ENCODE measurements at places on chromosomes 2 and 18.
A peak's percentile ranks its signal among the peaks of the same experiment; 100 is the strongest.

DNA sequence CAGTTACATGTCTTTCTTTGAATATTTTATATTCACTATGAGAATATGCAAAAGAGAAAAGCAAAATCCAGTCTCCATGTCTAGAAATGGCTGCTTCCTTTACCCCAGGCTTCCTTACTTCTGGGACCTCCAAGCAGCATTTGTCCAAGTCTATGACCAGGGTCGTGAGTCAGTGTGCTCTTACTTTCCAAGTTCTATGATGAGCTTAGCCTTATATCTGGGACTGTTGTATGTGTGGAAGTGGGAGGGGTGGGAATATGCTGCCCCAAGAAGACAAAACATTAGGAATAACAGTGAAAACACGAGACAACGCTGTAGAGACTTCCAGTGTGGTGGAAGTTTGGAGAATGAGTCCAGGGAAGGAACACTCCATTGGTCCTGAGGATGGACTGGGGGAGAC lies 21.2 kb upstream of the CHRNA1 start:
- no peak for DNase-seq

DNA sequence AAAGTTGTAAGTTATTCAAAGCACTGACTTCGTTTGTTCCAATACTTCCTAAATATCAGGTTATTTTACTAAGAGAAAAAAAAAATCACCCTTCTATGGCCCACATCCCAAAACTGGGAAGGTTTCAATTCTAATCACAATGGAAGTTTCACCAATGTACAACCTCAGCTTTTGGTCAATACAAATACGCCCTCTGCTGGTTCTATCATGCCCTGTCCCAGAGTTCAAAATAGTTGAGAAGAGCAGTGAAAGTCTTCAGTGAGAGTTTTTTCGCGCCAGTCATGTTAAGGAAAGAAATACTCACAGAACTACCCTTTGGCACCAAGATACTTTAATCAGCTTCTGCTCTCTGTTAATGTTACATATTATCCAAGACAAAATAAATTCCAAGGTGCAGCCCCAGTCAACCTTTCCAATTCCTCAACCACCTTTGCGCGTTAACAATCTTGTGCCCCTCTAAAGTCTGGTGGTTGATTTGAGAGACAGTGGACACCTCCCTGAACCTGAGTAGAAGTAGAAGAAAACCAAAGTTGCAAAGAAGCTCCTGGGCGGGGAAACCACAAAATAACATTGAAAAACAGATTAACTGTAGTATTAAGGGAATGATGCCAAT lies 59.9 kb downstream of the SUMO1 start:
- peak; percentile 38 for DNase-seq

DNA sequence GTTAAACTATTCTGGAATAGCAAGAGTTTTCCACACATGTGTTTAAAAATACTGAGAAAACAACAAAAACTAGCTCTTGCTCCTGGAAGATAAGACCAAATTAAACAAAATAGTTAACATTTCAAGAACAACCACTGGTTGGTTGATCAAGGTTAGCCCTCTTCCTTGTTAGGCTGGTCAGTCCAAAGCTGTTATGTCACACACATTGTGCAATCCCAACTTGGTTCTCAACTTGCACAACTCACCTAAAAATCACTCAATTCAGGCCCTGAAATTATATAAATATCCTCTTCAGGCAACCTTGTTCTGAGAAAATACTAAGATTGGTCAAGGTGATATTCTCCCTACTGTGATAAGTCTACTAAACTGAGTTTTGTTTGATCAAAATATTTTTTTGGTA lies 169.7 kb upstream of the LRP1B start:
- no peak for DNase-seq

GRCh38 chr2:102252236-102252635 lies 59.1 kb upstream of the IL1RL1 start:
- DNase-seq = no peak

- no peak for DNase-seq
Observed at GRCh38 chr2:138279871-138280270, 221.7 kb upstream of the SPOPL start.

- no peak for DNase-seq
Observed at GRCh38 chr18:8333961-8334360, 275.3 kb upstream of the RAB12 start.

GRCh38 chr2:230627806-230628724 lies 84.6 kb upstream of the CAB39 start:
- no peak for DNase-seq

GRCh38 chr2:120236791-120237190 lies 13.6 kb upstream of the TMEM185B start:
- DNase-seq = no peak

GRCh38 chr18:2420367-2420766 lies 150.9 kb downstream of the METTL4 start:
- DNase-seq = no peak

- DNase-seq = no peak
Observed at GRCh38 chr2:43011158-43011491, 215.3 kb downstream of the ZFP36L2 start.

GRCh38 chr2:207288628-207289027 lies 122.9 kb upstream of the KLF7 start:
- no peak for DNase-seq

DNA sequence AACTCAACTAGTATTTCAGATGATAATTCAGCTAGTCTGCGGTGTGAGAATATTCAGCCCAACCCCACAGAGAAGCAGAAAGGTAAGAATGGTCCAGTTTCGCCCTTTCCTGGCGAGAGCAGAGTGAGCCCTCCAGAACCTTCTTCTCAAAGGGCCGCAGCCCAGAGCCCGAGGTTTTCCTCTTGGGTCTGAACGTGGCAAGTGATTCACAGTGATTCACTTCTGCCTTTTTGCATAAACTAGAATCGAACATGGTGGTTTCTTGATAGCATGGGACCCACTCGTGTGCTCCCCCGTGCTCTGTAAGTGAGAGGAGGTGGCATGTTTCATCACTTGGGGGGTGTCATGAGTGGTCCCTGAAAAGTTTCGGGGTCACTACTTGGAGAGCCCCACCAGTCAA lies 24.2 kb downstream of the TRAF3IP1 start:
- no peak for DNase-seq

GRCh38 chr2:109448207-109448606 lies 165.6 kb downstream of the SEPTIN10 start:
- DNase-seq = no peak

DNA sequence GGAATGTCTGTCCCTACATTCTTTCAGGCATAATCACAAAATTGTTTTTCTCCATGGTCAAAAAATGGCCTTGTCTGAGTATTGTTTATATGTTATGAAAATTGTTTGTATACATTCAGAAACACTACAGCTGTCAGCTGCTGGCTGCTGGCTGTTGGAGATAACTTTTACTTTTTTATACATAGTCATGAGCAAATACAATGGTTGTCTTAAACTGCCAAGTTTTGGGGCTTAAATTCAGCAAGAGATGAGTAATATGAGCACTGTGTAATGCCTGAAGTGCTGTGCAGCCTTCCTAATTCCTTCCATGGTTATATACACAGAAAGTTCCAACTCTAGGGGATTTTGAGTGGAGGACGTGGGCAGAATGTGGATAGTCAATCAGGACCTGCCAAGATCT lies 168.9 kb upstream of the RMP24 start:
- DNase-seq = no peak

- DNase-seq = no peak
Observed at GRCh38 chr2:224126440-224126839, 87.4 kb upstream of the SERPINE2 start.

DNA sequence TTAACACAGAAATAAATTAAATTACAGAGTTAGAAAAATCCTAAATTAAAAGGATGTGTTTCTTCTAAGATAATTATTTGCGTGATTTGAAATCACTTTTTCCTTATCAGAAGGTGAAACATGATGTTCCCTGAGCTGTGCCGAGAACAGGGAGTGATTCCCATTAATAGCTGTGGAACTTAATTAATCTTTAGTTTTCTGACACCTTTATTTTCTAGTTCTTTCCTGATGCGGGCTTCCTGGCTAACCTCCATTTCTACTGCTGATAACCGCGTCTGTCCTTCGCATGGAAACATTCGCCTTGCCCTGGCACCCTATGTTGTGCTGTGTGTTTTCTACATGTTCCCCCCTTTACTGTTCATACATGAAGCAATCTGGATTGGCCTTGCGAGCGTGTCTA lies 172.9 kb downstream of the FAM210A start:
- DNase-seq = no peak

DNA sequence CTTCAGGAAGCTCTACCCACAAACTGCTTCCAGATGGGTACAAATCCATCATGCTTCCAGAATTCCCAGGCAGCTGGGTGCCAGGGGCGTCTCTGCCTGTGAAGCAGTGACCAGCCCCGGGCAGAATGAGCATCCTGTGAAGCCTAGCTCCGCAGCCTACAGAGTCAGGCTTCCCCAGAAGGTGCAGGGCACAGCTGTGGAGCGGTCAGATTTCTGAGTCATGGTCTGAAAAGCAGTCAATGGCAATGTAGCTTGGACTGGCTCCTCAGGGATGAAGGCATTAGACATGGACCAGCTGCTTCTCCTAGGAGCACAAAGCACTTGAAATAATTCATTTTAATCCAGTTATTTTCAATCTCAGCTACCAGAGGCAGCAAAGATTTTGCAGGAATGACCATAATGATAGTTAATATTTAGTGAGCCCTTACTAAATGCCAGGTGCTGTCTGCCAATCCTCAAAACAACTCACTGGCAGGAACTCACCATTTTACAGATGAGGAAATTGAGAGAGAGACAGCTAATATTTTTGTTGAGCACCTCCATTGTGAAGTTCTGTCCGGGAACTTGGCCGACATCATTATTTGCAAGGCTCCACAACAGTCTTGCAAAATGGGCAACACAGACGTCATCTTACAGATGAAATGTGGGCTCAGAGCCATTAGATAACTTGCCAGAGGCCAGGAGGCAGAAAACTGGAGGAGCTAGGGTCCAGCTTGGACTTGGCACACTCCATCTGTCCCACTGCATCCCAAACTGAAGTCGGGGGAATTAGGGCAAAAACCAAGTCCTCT lies 31.7 kb downstream of the ACMSD start:
- no peak for DNase-seq

GRCh38 chr2:235532307-235532706 lies 38.5 kb downstream of the AGAP1 start:
- DNase-seq = no peak

DNA sequence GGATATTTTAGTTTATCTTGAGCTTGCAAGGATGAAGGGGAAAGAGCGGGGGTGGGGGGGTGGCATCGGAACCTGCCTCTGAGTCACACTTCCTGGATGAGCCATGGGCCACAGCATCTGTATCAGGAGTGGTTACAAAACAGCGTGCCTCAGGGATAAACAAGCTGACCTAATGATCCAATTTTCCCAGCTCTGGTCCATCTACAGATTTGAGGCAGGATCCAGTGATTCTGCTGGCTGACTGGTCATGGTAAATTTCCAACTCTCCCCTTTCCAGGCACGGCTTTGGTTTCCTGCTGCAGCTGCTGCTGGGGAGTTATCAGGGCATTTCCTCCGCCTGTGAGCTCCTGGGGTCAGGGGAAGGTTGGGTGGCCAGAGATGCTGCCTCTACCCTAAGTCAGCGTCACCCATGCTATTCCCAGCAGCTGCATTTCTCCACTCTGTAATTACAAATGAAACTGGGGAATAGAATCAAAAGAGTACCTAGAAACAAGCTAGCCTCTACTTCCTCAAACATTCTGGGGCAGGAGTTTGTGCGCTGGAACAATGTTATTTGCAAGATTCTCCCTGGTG lies 4.7 kb upstream of the HPCAL1 start:
- peak; percentile 42 for DNase-seq

DNA sequence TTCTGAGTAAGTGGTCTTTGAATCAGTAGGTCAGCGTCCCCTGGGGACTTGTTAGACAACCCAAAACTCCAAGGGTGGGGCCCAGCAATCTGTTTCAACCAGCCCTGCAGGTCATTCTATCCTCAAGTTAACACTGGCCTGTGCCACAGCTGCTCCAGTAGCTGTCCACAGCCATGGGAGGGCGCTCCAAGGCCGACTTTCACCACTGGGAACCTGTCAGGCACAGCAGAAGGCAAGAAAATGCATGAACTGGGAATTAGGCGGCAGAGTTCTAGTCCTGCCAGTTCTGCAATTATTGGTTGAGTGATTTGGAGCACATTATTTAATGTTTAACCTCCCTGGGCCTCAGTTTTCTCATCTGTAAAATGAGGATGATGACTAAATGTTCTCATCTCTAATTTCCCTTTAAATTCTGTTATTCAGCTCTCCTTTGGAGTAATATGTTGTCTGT lies 17.4 kb upstream of the MRPL33 start:
- DNase-seq = peak; percentile 56

DNA sequence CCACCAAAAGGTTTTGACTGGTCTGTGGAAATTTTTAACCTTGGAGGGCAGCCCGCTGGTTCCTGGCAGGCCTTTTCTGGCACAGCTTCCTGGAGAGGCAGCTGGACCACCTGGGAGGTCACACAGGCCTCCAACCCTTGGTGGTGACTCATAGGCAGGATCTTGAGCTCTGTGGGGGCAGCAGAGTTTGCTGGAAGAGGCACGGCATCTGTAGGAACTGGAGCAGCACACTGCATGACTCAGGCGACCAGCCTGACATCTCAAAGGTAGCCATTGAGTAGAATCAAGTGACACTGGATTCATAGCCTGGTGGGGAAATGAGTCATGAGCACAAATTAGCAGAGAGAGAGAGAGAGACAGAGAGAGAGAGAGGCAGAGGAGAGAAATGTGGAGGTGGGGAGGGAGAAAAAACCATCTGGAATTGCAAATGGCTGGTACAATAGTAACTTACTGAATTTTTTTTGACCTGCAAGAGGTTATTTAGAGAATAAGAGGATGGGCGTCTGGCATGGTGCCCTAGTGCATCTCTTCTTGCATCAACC lies 57.4 kb downstream of the TRPM8 start:
- DNase-seq = no peak

GRCh38 chr18:34786162-34786741 lies 76.2 kb downstream of the DTNA start:
- DNase-seq = no peak

- DNase-seq = no peak
Observed at GRCh38 chr2:79585701-79586433, 73.0 kb downstream of the CTNNA2 start.

- no peak for DNase-seq
Observed at GRCh38 chr2:159246325-159246988, 40.0 kb downstream of the WDSUB1 start.

GRCh38 chr2:216119986-216120385 lies 10.8 kb downstream of the XRCC5 start:
- no peak for DNase-seq

DNA sequence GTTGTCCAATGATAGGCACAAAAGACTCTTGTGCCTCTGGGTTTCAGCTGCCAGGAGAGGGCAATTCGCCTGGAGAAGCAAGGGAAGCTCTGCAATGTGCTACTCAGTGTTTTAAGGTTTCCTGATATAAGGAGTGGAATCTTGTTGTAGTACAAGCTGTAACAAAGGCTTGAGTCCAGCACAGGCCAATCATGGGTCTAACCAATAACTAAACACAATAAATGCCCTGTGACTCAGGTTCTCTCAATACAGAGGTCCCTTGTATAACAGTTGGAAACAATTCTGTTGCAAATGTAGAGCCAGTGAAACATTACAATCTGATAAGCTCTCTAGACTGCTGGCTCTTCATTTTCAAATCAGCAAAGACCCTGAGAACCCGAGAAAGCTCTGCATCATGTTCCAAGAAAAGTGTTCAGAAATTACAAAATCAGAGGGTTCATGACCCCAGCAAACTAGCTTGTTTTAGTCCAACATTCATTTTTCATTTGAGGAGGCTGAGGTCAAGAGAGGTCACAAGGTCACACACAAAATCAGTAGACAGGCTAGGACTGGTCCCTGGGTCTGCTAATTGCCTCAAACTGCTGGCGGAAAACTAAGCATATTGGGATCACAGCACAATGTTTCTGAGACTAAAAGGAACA lies 59.0 kb upstream of the DNMT3A start:
- no peak for DNase-seq

All from effector CD4-positive, alpha-beta T cell (primary cell).